Activated CD4-positive, alpha-beta T cell treated with anti-CD3 and anti-CD28 coated beads, Interleukin-2, amount 50 U/mL, for 48 hours (primary cell): ENCODE measurements at places on chromosomes 2 and 18.

DNA sequence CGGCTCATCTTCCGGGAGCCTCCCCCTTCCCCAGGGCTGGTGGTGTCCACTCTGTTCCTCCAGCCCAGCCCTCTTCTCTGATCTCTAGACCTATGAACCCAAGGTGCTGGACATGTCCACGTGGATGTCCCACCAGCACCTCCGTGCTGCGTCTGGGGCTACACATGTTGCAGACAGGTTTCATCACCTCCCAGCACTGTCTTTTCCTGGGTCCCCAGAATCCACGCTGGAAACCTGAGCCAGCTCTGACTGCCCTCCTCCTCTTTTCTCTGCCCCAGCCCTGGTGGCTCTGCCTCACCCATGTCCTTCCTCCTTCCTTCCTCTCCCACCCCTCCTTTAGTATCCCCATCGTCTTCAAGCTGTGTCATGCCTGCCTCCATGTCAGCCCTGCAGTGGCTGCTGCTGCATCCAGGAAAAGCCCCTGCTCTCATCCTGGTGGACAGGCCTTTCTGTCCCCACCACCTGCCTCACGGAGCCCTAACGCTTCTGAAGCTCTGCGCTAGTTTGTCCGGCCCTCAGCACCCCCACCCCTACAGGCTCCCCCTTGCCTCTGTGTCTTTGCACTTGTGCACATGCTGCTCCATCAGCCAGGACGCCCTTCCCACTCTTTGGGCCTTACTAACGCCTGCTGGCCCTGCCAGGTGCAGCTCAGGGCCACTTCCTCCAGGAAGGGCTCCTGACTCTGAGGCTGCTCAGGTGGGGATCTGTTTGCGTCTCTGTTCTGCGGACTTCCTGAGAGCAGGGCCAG is 105.9 kb downstream of the DYSF start:
- DNase-seq, result no peak

GRCh38 chr2:76251342-76251741 is 540.6 kb upstream of the GCFC2 start:
- no peak for DNase-seq

GRCh38 chr2:96359310-96359709 is 23.7 kb downstream of the NCAPH start:
- DNase-seq, result no peak

- no peak for DNase-seq
These were observed 479.3 kb downstream of the PTPRM start for GRCh38 chr18:8046441-8046840.

DNA sequence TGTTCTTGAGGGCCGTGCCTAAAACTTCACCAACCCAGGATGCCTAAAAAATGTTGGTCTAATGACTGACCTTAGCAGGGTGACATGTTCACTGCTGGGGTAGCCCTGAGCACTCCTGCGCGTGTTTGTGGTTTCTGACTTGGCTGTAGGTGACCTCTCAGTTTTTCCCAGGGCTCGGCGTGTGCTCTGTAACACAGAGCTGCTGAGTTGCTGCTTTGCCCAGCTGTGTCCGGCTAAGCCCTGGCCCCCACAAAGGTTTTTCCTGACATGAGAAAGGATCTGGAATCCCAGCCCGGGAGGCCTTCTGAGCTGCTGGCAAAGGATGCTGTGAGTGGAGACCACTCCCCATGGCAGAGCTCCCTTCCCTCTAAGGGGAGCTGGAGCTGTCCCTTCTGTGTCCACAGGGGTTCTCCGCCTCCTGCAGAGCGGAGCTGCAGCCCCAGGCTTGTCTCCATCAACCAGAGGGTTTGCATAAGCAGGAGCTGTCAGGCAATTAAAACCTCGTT is 52.7 kb downstream of the CRIM1 start:
- no peak for DNase-seq
